Coronary artery (tissue), 2 donors: ENCODE measurements at places on chromosomes 11 and 22.

DNA sequence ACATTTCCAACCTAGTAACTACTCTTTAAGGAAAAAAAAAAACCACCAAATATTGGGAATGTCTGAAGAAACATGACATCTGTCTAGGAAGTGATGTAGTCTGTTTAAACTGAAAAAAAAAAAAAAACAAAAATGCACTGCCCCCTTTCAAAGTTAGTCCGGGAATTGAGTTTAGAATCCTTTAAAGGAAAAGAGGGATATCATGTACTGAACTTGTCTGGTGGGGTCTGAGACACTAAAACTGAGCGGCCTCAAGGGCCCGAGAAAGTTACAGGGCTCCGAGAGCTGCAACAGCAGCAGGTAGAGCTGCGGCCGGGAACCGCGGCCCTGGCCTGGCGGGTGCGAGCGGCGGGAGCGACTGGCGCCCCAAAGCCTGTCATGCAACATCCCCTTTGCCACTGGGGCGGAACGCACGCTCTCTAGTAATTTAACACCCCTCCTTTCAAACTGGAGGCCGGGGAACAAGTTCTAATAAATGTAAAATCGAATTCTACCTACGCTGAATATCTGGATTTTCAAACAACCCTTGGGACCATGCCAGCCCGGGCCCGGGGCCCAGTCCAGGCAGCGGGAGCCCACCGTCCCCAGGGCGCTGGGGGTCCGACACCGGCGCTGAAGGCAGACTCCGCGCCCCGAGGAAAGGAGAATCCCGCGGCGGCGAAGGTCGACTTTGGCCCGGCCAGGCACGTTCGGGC, 736 bp downstream of the RDX start:
- DNase-seq, result peak; percentile 75

- DNase-seq, result no peak
Measured at GRCh38 chr11:67371189-67371910, 2.0 kb downstream of the CLCF1 start.

DNA sequence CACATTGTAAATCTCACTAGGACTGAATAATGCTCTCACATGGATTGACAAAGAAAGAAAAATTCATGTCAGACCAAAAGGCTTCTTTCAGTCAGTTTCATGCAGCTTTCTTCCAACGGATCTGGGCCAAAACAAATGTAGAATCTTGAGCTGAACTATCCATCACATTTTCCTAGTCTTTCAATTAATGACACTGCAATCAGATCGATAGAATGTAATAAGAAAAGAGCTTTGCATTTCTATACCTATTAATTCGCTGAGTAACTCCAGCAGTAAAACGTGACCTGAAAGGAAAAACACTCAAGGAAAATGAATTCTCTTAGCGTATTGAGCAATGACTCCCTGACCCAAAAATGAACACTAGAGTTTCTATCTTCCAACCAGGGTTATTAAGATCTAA, 194.8 kb upstream of the BLID start:
- DNase-seq, result no peak

- DNase-seq, result no peak
Measured at GRCh38 chr11:70109006-70109405, 30.9 kb downstream of the ANO1 start.

- DNase-seq, result no peak
Measured at GRCh38 chr11:103737747-103738146, 298.7 kb upstream of the DDI1 start.

- DNase-seq, result peak; percentile 69
Measured at GRCh38 chr22:48750826-48751440, 1076.7 kb downstream of the BRD1 start.

DNA sequence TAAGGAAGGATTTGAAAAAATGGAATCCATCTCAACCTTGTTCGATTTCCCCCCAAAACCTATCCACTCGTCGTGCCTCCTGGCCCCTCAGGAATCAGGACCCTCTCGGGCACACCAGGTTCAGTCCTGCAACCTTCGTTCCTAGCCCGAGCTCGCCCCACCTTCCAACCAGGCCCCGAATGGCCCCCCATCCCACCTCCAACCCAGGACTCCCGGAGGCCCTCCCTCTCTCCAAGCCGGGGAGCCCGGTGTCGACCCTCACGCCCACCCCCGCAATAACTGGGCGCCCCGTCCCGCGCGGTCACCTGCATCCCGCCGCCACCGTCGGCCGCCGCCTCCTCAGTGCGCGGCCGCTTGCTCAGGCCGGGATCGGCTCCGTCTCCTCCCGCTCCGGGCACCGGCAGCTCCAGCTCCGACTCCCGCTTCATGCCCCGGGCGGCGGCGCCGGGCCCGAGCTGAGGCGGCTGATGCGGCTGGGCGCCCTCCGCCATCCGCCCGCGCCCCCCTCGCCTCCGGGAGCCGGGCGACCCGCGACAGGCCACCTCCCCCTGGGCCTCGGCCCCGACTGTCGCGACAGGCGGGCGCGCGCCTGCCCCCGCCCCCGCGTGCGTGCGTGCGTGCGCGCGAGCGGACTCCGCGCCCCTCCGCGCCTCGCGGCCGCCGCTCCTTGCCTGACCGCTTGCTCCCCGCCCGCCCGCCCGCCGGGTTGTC, 534 bp downstream of the RBFOX2 start:
- peak; percentile 76 for DNase-seq

GRCh38 chr11:2791521-2792380, 92.0 kb upstream of the KCNQ1OT1 start:
- peak; percentile 74 for DNase-seq

GRCh38 chr11:102794382-102794781, 3.6 kb downstream of the MMP1 start:
- DNase-seq, result no peak

DNA sequence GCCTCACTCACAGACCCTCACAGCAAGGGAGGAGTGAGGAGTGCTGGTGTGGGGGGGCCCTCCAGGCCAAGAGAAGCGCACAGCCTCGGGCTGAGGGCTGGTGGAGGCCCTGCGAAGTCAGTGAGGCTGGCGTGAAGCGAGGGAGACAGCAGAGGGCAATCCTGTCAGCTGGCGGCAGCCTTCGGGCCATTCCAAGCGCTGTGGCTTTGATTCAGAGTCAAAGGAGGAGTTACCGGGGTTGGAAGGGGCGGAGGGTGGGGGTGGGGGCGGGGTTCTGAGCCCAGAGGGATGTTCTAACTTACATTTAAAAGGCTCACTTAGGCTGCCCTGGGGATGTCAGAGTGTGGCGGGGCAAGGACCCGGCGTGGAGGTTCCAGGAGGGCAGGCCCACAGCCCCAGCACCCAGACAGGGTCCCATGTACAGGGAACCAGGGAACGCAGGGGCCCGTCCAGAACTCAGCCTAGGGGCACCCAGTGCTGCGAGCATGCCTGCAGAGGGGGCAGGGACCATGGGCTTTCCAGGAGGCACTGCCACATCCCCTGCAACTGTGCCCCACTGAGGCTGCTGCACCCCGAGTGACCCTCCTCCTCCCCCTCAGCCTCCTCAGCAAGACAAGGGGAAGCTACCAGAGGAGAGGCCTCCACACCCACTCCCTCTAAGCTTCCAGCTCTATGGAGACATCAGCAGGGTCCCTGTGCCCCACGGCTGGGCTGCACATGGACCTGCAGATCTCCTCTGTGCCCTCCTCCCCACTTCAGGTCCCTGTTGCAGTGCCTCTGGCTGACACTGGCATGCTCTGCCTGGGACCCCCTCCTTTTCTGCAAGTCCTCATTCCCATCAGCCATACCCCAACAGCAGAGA, 39.7 kb upstream of the TTLL12 start:
- DNase-seq, result no peak

- DNase-seq, result no peak
Measured at GRCh38 chr11:75325713-75326438, 25.6 kb downstream of the ARRB1 start.

- DNase-seq, result no peak
Measured at GRCh38 chr11:85164743-85165142, 462.4 kb downstream of the DLG2 start.

DNA sequence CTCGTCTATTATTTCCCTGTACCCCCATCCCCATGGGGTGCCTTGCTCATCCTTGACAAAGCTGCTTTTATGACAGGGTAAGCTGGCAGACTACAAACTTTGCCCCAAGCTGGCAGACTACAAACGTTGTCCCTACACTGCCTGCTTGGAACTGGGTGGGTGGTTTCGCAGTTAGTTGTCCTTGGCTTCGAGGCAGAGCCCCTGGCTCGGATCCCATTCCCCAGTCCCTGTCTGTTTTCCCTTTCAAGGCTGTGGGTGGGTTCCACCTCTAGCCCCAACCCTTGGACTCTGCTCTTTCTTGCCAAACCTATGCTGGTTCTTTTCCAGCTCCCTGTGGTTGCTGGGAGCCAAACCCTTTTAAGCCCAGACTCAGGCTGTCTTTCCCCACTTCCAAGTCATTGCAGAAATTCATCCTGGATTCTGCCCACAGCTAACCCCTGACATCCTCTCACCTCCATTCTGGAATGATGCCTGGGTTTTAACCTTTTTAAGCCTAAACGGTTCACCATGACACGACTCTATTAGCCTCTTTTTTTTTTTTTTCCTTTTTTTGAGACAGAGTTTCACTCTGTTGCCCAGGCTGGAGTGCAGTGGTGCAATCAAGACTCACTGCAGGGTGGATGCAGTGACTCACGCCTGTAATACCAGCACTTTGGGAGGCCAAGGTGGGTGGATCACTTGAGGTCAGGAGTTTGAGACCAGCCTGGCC, 9.2 kb upstream of the RBM14 start:
- DNase-seq, result peak; percentile 93

DNA sequence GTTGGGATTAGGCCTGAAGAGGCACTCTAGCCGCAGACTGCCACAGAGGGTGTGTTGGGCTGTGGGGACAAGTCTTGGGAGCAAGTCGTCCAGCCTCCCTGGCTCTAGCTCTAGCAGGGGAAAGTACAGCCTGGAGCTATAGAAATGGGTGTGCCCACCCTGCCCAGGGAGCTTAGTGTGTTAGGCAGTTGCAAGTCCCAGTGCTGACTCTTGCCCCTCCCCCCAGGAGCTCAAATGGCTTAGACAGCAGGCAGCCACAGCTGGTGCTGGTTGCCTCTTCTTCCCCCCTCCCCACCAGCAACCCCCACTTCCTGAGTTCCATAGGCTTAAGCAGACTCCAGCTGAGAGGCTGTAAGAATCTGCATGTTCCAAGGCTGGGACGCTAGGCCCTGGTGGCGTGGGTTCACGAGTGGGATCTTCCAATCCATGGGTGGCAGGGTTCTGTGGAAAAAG, 61.2 kb downstream of the GUCY1A2 start:
- no peak for DNase-seq

- DNase-seq, result no peak
Measured at GRCh38 chr11:2687223-2687530, 12.6 kb downstream of the KCNQ1OT1 start.

- peak; percentile 96 for DNase-seq
Measured at GRCh38 chr11:69638941-69639681, 1.8 kb upstream of the CCND1 start.

- DNase-seq, result no peak
Measured at GRCh38 chr11:81987829-81988472, 745.7 kb downstream of the FAM181B start.

GRCh38 chr22:37416827-37417226, 10.5 kb downstream of the ELFN2 start:
- DNase-seq, result no peak

- DNase-seq, result no peak
Measured at GRCh38 chr11:28343304-28344233, 235.4 kb downstream of the METTL15 start.

GRCh38 chr11:113564527-113565130, 89.4 kb upstream of the DRD2 start:
- no peak for DNase-seq

DNA sequence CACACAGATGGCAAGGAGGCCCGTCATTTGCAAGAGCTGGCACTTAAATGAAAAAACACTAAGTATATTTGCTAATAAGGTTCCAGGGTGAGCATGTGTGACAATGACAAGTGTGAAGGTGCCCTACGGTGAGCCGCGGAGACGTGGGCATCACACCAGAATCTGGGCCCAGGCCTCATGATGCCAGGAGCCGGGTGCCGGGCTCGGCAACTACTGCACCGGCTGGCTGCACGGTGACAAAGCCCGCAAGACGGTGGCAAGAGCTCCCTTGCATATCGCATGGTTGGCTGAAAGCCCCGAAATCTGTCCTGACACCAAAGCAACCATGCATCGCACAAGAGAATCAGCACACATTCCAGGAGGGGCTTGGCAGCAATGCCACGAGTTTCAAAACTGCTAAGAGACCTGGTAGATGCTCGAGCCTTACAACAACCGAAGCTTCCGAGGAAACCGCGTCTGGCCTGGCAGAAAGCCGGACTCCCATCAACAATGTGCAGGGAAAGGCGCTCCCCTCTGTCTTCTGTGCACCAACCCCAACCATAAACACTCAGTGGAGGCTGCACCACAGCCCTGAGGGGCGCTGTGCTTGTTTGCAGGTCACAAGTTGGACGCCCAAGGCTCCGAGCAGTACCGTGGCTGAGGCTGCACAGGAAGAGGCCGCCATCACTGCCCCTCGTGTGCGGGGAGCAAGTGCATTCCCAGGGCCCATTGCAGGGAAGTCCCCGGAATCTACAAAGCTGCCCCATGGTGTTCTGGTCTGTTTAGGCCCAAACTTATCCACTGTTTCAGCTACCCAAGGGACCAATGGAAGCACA, 339.7 kb downstream of the CTTN start:
- DNase-seq, result no peak

DNA sequence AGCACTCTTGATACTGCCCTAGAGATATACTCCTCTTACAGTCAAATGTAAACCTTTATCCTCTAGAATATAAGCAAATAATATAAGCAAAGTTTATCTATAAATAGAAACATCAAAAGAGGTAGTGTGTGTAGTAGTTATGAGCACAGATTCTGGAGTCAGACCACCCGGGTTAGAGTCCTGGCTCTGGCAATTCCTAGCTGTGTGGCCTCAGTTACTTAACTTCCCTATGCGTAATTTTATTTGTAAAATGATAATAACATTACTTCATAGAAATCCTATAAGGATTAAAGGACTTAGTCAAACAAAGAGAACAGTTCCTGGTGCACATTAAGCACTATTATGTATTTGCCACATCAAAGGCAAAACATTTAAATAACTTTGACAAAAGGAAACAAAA, 7.0 kb downstream of the MSANTD4 start:
- DNase-seq, result no peak

DNA sequence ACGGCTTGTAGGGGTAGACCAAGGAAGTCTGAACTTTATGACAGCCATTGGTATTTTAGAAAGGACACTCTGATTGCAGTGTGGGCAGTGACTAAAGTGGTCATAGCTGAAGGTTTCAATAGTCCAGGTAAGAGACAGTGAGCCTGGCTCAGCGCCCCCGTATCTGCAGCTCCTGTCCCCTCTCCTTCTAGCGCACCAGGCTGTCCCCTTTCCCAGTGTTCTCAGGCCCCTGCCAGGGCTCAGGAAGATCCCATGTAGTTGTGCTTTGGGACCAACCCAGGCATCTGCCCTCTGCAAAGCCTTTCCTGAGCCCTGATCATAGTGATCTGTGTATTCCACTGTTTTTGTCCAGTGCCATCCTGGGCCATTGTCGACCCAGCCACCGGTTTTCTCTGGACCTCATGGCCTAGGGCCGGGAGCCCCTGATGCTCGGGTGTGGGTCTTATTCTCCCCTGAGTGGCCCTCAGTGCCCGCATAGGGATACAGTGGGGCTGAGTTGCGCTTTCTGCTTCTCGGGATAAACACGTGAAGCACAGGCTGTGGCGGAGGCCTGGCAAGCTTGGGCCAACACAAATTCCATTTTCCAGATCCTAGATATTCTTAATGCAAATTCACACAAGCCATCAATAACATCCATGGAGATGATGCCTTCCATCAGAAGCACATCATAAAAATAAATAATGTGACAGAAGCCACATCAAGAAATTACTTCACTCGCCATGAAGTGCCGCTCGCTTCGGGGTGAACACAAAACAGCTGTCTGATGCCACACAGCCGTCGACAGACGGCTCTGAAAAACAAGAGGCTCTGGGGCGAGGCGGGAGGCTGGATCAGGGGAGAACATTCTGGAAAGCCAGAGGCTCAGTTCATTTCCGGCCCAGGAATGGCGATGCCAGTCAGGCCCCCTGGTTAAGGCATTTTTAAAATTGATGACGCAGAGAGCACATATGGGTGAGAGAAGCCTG, 805.0 kb downstream of the TBC1D22A start:
- DNase-seq, result no peak
